ENCODE measurements at places on chromosomes 4 and X. TPM values are rescaled to one million over a fixed set of nuclear protein-coding genes. Genes with fewer than 3 reads are reported as not detected.

Gene F9
- total RNA-seq: under 0.01 TPM

Gene ATP1B4
- total RNA-seq: not detected

Gene IGFBP7
- total RNA-seq: 4.5 TPM

Gene TRPC3
- total RNA-seq: under 0.01 TPM

Gene PABPC1L2B
- not detected for total RNA-seq

Gene UGT2B10
- total RNA-seq: not detected

Gene GSPT2
- total RNA-seq: 6.2 TPM

Gene PLXNB3
- total RNA-seq: 4.4 TPM

Gene RTL3
- not detected for total RNA-seq

Gene PDLIM3
- 0.59 TPM for total RNA-seq

Gene EDNRA
- 6.8 TPM for total RNA-seq

Gene HSD17B11
- 49.2 TPM for total RNA-seq

Gene SLC9B1
- total RNA-seq: 0.73 TPM

Gene PORCN
- total RNA-seq: 16.8 TPM

Gene HSPA4L
- 6.1 TPM for total RNA-seq

Gene LARP1B
- total RNA-seq: 27.8 TPM

Gene TADA2B
- 9.6 TPM for total RNA-seq

Gene RTL5
- total RNA-seq: 1.1 TPM

Gene RHOH
- not detected for total RNA-seq

Gene TCEAL4
- total RNA-seq: 25.4 TPM

Gene CRMP1
- not detected for total RNA-seq

Gene MAML3
- 3.3 TPM for total RNA-seq

Gene FDCSP
- total RNA-seq: not detected

Gene FGFRL1
- total RNA-seq: 12.5 TPM

Gene RENBP
- 3.7 TPM for total RNA-seq

Gene PPP2R2C
- total RNA-seq: 0.20 TPM

Gene VCX3A
- total RNA-seq: not detected

Gene ARSJ
- 27.2 TPM for total RNA-seq

Gene LRIT3
- total RNA-seq: under 0.01 TPM

Gene ARHGAP36
- not detected for total RNA-seq

Gene ADGRG2
- total RNA-seq: 11.9 TPM

Gene RAI2
- total RNA-seq: 0.78 TPM

Gene FANCB
- total RNA-seq: 5.9 TPM

Gene SLIT2
- 29.1 TPM for total RNA-seq

Gene ZCCHC18
- total RNA-seq: not detected

Gene CHRNA9
- not detected for total RNA-seq

Gene TEX11
- total RNA-seq: not detected

Gene BANK1
- under 0.01 TPM for total RNA-seq

Gene RGS12
- 14.0 TPM for total RNA-seq

Gene MGARP
- total RNA-seq: 1.8 TPM

Gene CDS1
- total RNA-seq: 0.20 TPM

Gene SPATA4
- 0.20 TPM for total RNA-seq
